ENCODE measurements at places on chromosomes 11 and 22.

GRCh38 chr11:111871693-111872161, 346 bp upstream of the ALG9 start:
- no peak for DNase-seq

GRCh38 chr22:50674606-50675552, 2.3 kb downstream of the SHANK3 start:
- no peak for DNase-seq

DNA sequence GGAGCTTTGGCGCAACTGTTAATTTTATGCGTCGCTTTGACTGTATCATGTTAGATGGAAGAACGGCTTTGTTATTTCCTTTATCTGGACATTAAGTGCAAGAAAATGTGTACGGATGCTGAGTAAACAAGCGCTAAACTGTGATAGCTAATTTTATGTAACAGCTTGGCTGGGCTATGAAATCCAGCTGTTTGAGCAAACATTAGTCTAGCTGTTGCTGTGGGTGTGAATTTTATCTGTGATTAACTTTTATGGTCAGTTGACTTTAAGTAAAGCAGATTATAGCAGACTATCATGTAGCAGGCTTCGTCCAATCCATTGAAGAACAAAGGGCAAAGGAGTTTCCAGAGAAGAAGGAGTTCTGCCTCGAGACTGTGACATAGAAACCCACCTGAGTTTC, 14.0 kb downstream of the OR8A1 start:
- DNase-seq, result no peak

DNA sequence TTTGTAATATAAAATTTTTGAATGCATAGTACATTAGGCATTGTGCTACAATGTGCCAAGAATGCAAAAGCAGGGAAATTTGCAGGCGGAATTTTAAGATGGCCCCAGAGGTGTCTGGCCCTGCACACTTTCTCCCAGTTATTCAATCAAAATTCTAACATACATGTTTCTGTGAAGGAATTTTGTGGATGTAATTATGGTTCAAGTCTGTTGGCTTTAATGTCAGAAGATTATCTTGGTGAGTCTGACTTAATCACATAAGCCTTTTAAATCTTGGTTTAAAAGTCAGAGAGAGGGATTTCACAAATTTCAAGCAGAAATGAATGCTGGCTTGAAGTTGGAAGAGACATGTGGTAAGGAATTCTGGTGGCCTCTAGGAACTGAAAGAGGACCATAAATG, 423.4 kb upstream of the CCDC179 start:
- DNase-seq, result no peak

GRCh38 chr22:37228106-37229011, 15.7 kb downstream of the RAC2 start:
- DNase-seq, result no peak
